ENCODE measurements at places on chromosomes 7 and 10. TPM values are rescaled to one million over a fixed set of nuclear protein-coding genes. Genes with fewer than 3 reads are reported as not detected.

ITPRIP gene
- 21.6 TPM for total RNA-seq

LRRC4 gene
- 0.37 TPM for total RNA-seq

WBP1L gene
- 16.4 TPM for total RNA-seq

CCZ1 gene
- 90.2 TPM for total RNA-seq

PON3 gene
- not detected for total RNA-seq

FGFR2 gene
- not detected for total RNA-seq

PPIF gene
- 92.3 TPM for total RNA-seq

PPP1R3C gene
- total RNA-seq = 0.63 TPM

IFIT1B gene
- total RNA-seq = not detected

C10orf67 gene
- 0.41 TPM for total RNA-seq

IKZF1 gene
- 245 TPM for total RNA-seq

SYT15B gene
- 0.05 TPM for total RNA-seq

LBX1 gene
- total RNA-seq = not detected

ANKRD61 gene
- total RNA-seq = 0.32 TPM

SPDYE8 gene
- total RNA-seq = not detected

UNC5B gene
- 0.09 TPM for total RNA-seq

ATOH7 gene
- not detected for total RNA-seq

ZNF32 gene
- 15.2 TPM for total RNA-seq

SLC39A12 gene
- not detected for total RNA-seq

NUTM2E gene
- 0.27 TPM for total RNA-seq
